ENCODE measurements at places on chromosomes 16 and 17. TPM values are rescaled to one million over a fixed set of nuclear protein-coding genes. Genes with fewer than 3 reads are reported as not detected.

GRCh38 chr17:20202141-20202621 is 193.0 kb downstream of the SPECC1 start:
- DNase-seq = no peak

Gene PSMD3
- total RNA-seq = 69.5 TPM

Gene OR4D1
- not detected for total RNA-seq

Gene PRSS53
- 4.5 TPM for total RNA-seq

DNA sequence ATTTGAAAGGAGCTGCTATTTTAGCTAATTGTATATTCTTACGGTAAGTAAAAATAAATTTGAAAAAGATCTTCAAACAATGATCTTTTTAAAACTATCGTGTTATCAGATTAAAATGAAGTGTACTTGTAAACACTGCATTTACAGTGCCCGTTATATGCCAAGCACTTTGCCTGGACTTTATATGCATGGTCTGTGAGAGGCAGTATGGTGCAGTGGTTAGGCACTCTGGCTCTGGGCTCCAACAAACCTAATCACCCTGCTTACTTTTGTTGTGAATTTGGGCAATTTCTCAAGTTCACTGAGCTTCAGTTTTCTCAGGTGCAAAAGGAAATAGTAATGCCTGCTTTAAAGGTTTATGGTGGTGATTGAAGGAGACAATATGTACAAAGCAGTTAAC is 1.4 kb downstream of the PMP22 start:
- no peak for DNase-seq

- DNase-seq = no peak
Observed at GRCh38 chr16:76583466-76583865, 306.3 kb downstream of the CNTNAP4 start.

DNA sequence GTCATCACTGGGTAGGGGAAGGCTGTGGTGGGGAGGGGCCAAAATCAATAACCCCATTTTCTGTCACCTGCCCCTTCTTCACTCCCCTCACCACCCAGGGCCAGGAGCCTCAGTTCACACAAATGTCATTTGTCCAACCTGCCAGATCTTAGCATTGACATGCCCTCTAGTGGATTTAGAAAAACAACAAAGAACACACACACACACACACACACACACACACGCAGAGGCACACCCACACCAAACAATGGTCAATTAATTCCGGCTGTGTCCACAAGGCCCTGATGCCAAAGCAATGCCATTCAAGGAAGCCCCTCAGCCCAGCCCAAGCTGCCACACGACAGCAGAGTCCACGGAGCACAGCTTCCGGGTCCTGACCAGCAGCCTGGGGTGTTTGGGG is 68.4 kb downstream of the NOG start:
- DNase-seq = no peak

Gene KRTAP16-1
- total RNA-seq = not detected

- DNase-seq = no peak
Observed at GRCh38 chr16:28610595-28611191, 849 bp upstream of the SULT1A1 start.

Gene HERPUD1
- 144 TPM for total RNA-seq

Gene CDH13
- 2.0 TPM for total RNA-seq

GRCh38 chr17:43756201-43756600 is 2.4 kb downstream of the SOST start:
- no peak for DNase-seq

- no peak for DNase-seq
Observed at GRCh38 chr16:46732561-46732960, 15.6 kb downstream of the MYLK3 start.

DNA sequence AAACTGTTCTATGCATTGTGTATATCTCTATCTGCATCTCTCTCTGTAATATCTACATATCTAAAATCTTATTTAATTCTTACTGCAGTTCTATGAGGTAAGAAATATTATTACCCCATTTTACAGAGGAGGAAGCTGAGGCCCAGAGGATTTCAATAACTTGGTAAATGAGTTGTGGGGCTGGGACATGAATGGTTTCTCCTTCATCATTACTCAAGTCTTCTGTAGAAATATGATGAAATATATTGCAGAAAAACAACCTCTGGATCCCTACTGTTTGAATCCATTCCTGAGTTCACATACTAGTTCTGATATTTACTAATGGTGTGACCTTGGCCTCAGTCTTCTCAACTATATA is 45.5 kb upstream of the NLK start:
- DNase-seq = no peak

GRCh38 chr17:10217916-10218315 is 19.5 kb upstream of the GAS7 start:
- DNase-seq = no peak

GRCh38 chr16:57036945-57037344 is 47.6 kb downstream of the NLRC5 start:
- DNase-seq = no peak

DNA sequence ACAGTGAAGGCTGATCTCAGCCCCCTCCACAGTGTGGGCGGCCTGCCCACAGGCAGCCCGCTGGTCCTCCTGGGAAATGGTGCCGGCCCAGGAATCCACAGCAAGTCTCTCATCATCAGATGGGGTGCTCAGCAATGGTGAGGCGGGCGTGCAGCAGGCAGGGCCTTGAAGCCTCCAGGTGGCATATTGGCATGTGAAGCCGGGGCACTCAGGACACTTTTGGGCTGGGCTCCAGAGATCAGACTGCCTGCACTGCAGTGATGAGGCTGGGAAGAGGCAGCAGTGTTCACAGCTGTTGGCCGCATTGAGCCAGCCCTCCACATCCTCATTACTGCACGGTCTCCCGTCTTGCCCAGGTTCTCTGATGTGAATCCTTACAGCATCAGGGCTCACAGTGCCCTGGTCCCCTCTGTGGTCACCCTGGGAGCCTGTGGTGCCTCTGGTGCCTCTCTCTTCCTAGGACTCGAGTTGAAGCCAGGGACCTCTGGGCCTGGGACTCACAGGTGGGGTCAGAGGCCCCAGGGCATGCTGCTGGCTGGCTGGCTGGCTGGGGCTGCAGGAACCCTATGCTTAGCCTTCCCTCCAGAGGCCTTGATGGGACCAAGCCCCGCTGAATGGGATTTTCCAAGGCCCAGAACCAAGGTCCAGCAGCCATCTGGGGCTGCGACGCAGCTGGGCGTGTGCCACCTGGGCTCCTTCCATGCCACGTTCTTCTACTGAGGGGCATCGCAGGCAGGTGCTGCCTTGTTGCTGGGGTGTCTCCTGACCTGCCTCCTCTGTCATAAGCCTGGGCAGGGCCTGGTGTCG is 48.6 kb downstream of the TNFRSF13B start:
- no peak for DNase-seq

Gene KCNJ16
- total RNA-seq = 93.9 TPM

Gene CEP20
- total RNA-seq = 21.2 TPM

GRCh38 chr16:55391760-55392375 is 67.9 kb downstream of the IRX6 start:
- DNase-seq = no peak

DNA sequence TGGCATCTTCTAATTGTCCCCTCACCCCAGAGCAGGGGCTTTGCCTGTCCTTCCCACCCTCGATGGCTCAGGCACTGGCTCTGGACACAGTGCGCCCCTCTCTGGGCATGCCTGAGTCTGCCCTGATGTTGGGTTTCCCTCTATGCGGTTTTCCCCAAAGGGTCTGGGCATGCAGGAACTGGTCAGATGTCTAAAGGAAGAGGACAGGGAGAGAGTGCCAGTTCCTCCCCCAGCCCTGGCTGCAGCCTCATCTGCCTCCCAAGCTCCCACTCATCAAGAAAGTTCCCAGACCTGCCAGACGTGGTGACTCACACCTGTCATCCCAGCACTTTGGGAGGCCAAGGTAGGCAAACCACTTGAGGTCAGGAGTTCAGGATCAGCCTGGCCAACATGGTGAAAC is 41.3 kb upstream of the PABPN1L start:
- no peak for DNase-seq

GRCh38 chr16:78956859-78957258 is 643.7 kb downstream of the MAF start:
- DNase-seq = no peak

GRCh38 chr16:81502396-81503070 is 57.9 kb downstream of the CMIP start:
- no peak for DNase-seq

- DNase-seq = no peak
Observed at GRCh38 chr17:7407485-7408251, at the start of gene NLGN2. Gene NLGN2 (plus strand): TSS chr17:7407845. CDS start chr17:7408256, 411 bp downstream.

DNA sequence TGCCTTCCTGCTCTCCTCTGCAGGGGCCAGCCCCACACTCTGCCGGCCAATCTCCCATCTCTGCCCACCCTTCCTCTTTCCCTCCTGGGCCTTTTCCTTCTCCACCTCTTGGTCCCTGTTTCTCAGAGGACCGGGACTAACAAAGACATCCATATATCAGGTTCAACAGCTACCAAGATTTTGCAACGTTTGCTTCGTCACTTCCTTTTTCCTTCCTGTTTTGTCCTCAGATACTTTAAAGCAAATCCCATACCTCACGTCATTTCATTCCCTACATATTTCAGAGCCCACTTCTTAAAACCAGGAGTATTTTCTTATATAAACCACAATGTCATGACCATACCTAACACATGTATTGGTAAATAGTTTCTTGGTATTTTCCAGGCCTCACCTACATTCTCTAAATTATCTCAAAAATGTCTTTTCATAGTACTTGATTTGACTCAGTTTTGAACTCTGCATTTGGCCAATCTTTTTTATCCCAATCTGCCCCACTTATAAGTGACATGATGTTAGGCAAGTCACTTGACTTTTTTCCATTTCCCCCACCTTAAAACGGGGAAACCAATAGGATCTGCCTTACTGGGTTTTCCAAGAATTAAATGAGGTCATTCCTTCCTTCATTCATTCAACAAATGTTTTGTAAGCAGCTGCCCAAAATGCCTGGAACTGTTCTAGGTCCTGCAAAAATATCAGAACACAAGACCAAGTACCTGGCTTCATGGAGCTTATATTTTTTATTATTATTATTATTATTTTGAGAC is 7.2 kb upstream of the USP10 start:
- DNase-seq = no peak

Gene SNRNP25
- 21.5 TPM for total RNA-seq

Gene ANKFN1
- 1.3 TPM for total RNA-seq

DNA sequence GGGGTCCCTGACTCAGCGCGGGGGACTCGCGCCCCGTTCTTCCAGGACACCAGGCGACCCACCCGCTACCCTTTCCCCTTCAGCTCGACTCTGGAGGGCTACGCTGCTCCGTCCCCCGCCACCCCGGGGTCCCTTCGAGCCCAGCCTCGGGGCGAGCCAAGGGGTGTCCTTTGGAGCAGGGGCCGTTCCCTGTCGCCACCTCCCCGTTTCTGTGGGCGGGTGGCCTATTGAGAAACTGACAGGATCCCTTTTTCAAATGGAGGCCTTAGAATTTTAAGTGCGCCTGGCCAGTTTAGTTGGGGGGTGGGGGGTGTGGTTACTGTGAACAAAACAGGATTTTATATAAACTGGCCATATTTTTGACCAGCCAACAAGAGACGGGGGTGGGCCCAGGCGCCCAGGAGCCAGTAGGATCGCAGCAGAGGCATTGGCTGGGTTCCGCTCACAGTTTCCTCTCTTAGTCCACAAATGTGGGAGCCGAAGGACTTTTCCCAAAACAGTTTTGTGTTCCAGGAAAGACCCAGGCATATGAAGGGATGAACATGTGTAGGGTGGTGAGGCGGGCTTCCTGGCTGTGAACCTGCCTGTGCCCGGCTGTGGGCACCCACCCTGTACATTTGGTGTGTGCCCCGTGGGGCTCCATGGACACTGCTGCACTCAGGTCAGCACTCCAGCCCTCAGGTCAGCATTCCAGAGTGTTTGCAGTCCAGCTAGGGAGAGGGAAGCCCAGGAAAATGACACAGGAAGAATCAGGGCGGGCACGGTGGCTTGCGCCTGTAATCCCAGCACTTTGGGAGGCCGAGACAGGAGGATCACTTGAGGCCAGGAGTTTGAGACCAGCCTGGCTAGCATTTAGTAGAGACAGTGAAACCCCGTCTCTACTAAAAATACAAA is 722 bp upstream of the TIMP2 start:
- peak; percentile 83 for DNase-seq

Gene TMEM220
- 17.7 TPM for total RNA-seq

DNA sequence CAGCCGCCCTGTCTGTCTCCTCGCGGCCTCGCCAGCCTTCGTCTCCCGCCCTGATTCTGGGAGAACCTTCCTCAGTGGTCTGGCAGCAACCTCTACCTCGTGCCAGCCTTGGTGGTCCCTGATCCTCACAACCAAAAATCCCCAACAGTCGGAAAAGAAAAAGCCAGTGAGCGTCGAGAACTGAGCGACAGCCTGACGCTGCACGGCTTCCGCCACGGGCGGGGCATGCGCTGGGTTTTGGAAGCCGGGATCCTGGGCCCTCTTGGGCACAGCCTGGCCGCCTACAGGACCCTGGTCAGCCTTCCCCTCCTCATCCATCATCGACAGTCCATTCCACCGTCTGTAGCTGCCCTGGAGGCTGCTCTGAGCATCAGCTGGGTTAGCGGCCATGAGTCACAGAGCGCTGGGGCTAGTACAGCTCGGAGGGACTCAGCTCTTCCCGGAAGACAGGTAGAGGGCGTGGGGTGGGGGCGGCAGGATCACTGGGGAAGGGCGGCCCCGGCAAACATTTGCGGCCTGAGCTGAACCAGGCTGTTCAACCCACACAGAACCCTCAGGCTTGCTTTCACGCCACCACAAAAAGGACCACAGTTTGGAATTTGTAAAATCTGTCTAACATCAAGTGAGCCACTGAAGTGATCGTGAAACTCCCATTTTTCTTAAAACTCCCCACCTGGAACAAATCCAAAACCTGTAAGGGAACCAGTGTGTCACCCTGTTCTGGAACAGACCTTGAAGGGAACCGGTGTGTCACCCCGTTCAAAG is 55.4 kb upstream of the DOC2B start:
- no peak for DNase-seq

Gene RRAD
- 9.4 TPM for total RNA-seq

- no peak for DNase-seq
Observed at GRCh38 chr16:86507173-86508027, 2.9 kb upstream of the FOXF1 start.

GRCh38 chr16:85253084-85253941 is 141.0 kb upstream of the CIBAR2 start:
- DNase-seq = peak; percentile 50

GRCh38 chr16:14420721-14421488 is 209.2 kb downstream of the PARN start:
- no peak for DNase-seq

Gene CTRB1
- total RNA-seq = 15.0 TPM

GRCh38 chr17:78661093-78661770 is 84.0 kb upstream of the DNAH17 start:
- no peak for DNase-seq

DNA sequence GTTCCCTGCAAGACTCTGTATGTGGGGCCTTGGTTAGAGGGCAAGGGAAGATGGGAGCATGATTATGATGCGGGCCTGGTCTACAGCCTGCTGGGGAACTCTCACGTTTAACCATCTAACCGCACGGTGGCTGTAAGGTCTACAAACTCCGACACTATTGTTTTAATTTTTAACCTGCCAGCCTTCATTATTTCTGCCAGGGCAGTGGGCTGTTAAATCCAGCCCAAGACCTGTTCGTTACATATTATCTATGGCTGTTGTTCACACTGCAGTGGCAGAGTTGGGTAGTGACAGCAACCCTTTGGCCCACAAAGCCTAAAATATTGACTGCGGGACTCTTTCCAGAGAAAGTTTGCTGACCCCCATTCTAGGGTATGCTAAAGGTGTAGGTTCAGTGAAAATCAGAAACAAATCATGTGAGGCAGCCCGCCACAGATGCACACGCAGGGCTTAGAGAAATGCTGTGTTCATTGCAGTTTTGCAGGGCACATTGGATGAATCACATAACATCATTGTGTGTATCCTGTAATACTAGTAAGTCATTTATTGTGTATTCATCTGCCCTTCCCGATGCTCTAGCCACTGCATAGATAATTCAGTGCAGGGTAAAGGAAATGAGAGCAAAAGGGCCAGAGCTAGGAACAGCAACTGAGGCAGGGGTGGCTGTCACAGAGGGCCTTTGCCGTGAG is 14.3 kb downstream of the SNX29 start:
- no peak for DNase-seq

All from mucosa of gallbladder (tissue), 1 donor.